Activated CD4-positive, alpha-beta T cell treated with anti-CD3 and anti-CD28 coated beads for 24 hours (primary cell): ENCODE measurements at places on chromosomes 5 and 9.

- DNase-seq, result no peak
Measured at GRCh38 chr9:14525856-14526255, 167.4 kb downstream of the ZDHHC21 start.

- DNase-seq, result no peak
Measured at GRCh38 chr5:150605546-150605945, 34.9 kb upstream of the SYNPO start.

GRCh38 chr5:147918101-147918685 is 11.9 kb upstream of the C5orf46 start:
- no peak for DNase-seq

DNA sequence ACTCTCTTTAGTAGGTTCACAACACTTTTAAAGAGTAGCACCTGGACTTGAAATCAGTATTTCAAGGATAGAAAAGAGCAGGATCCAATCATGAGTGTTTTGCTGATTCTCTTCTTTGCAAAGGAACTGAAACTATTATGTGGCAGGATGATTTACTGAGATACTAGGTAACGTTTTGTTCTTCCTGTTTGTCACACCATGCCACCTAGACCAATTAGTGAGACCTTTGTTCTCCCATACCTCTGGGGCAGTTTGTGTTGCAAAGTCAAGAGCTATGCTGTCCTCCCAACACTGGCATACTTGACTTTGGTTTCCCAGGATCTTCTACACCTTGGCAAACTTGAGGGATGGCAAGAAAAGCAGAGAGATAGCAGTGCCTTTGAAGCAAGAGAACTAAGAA is 43.4 kb downstream of the PPP1R2B start:
- no peak for DNase-seq

- no peak for DNase-seq
Measured at GRCh38 chr5:39513236-39513635, 88.5 kb upstream of the DAB2 start.

DNA sequence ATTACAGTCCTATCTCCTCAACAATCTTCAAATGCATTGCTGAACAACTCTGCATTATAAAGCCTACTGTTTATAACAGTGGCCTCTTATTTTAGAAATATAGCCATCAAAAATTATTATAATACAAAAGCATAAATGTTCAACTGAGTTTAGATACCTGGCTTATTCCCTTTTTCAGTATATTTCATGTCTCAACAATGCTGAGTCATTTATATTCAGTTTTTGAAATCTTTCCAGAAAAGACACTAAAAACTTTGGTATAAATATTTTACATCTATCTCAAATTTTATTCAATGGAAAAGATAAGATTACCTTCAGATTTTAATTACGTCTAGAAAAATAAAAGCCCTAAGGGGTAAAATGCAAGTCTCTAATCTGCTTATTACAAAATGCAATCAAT is 37.9 kb downstream of the LURAP1L start:
- DNase-seq, result no peak

- no peak for DNase-seq
Measured at GRCh38 chr5:31333475-31333874, 140.0 kb downstream of the CDH6 start.

GRCh38 chr5:77942578-77943239 is 166.6 kb upstream of the TBCA start:
- DNase-seq, result no peak

GRCh38 chr9:20442461-20443319 is 179.6 kb downstream of the MLLT3 start:
- DNase-seq, result no peak

- DNase-seq, result no peak
Measured at GRCh38 chr9:30299126-30299780, 2085.2 kb upstream of the ACO1 start.

- no peak for DNase-seq
Measured at GRCh38 chr5:77645158-77645994, 6.9 kb upstream of the OTP start.

DNA sequence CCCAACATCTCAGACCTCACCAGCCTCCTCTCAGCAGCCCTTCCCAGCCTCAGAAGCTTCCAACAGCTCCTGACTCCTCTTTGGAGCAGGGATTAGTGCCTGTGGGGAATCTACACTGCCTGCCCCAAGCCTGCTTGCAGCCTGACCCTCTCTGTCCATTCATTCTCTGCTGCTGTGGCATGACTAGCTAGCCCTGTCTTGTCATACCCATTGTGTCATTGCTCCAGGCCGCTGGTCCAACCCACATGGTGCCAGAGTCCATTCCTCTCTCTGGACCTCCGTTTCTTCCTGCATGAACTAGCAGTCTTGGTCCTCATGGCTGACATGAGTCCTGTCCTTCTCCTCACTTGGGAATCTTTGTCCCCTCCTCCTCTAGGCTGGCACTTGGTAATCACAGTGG is 12.8 kb upstream of the RXRA start:
- no peak for DNase-seq

- DNase-seq, result no peak
Measured at GRCh38 chr5:121624035-121624434, 227.6 kb upstream of the FTMT start.

GRCh38 chr5:13831351-13831750 is 113.1 kb downstream of the DNAH5 start:
- no peak for DNase-seq

DNA sequence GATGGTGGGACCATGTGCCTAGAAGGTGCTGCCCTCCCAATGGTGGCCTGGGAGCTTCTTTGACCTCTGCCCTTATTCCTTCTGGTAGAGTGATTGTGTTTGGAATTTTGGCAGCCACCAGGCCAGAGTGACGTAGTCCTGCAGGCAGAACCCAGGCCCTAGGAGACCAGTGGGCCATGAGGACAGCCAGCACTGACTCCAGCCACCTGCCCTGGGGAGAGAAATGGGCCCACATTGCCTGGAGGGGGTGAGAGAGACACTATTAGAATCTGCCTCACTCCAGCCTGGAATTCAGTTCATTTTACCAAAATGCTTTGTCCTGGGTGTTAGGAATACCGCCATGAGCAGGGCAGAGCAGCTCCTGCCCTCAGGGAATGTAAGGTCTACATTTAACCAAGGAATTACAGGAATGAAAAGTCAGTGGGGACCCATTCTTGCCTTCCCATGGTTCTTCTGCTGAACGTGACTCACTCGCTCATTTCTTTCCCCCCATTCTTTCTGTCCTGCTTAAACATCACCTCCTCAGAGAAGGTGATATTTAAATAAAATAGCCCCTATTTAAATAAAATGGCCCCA is 5.5 kb upstream of the COL27A1 start:
- DNase-seq, result no peak

DNA sequence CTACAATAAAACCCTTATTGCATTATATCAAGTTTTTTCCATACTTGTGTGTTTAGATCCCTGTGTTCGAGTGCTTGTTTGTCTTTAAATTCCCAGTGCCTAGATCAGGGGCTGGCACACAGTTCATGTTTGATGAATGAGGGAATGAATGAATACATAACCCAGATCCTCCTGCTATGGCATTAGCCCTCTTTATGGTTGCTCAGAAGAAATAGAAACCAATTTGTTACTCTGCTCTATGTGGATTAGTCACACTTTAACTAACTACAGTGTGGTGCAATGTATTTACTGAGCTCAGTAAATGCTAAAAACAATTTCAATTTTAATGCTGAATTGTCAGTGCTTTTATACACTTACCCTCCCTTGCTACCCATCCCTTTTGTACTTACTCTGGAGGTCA is 16.4 kb upstream of the GALNT10 start:
- DNase-seq, result no peak

- no peak for DNase-seq
Measured at GRCh38 chr5:168427224-168427623, 59.0 kb upstream of the RARS1 start.

DNA sequence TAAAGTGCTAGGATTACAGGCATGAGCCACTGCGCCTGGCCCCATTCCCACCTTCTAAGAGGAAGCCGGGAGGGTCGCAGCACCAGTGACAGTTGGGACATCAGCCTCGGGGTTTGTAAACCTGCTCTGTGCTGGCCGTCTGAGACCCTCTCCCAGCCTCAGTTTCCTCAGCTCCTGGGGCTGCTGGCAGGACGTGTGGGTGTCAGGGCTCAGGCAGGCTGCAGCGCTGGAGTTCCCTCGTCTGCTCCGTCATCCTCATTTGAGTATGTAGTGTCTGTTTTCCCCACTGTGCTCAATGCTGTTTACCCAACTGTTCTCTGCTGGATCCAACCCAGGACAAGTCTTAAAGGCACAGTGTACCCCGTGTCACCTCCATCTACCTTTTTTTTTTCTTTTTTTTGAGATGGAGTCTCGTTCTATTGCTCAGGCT is 2.0 kb upstream of the NINJ1 start:
- DNase-seq, result no peak

- no peak for DNase-seq
Measured at GRCh38 chr9:135611142-135611874, 28.0 kb downstream of the GLT6D1 start.

DNA sequence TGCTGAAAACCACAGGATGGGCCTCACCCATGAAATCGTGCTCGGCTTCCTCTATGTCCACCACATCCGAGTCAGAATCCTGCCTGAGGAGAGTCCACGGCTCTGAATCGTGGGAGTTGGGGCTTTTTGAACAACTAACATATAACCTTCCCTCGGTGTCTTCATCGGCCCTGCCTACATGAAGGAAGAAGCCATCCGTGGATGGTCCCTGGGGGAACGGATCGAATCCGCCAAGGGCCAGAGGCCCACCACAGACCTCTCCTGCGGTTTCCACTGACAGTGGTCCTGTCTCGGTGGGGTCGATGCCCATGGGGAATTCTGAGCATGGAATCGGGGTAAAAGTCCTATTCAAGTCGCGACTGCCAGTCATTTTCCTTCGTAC is 85.0 kb downstream of the CAMSAP1 start:
- DNase-seq, result no peak

DNA sequence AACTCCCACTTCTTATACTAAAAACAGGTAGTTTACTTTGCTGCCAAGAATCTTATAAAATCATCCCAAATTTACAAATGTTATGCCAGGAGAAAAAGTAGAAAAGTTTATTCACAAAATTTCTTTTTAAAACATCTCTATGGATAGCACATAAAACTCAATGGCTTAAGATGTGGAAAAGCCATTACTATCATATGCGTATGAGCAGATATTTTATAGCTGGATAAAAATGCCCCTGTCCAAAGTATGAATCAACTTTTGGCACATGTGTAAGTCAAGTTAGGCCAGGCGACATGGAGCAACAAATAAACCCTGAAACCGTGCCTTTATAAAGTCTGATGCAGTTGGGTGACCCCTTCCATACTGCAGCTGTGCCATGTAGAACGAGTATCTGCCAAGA is 38.6 kb upstream of the FBP1 start:
- no peak for DNase-seq

DNA sequence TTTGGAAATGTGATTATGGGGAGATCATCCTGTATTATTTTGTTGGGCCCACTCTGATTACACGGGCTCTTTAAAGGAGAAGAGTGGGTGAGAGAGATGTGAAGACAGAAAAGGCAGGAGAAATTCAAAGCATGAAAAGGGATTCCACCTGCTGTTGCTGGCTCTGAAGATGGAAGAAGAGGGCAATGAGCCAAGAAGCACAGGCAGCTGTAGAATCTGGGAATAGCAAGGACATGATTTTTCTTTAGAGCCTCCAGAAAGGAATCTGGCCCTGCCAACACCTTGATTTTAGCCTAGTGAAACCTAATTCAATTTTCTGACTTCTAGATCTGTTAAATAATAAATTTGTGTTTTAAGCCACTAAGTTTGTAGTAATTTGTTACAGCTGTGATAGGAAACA is 11.3 kb downstream of the C9 start:
- no peak for DNase-seq

GRCh38 chr5:40089269-40089668 is 590.4 kb upstream of the PTGER4 start:
- DNase-seq, result no peak
